RWPE2 (cell line): ENCODE measurements at places on chromosomes 13 and 19.

DNA sequence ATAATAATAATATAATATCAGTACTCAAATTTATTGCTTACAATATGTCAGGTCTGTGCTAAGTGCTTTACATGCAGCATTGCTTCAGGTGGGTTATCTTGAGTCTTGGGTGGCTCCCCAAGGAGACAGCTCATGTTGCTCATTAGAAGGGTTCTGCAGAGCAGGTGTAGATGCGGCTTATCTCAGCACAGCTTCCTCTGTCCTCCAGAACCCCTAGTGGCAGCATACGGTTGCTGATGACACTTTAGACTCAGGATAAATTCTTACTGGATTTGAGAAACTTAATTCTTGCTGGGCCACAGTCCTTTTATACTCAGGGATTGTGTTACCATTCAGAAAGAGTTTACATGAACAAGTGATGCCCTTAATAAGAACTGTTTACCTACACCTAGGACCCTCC lies 8.9 kb downstream of the COG3 start:
- no peak for DNase-seq

DNA sequence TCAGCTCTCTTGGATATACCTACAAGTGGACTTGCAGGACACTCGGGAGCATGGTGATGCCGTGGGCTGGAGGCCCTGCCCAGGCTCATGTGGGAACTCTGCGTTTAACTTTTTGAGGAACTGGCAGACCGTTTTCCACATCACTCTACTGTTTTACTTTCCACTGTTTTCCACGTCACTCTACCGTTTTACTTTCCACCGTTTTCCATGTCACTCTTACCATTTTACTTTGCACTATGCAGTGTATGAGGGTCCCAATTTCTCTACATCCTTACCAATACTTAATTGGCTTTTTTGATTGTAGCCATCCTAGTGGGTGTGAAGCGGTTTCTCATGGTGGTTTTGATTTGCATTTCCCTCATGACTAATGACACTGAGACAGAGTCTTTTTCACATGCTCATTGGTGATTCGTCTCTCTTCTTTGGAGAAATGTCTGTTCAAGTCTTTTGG lies 40.5 kb downstream of the GATAD2A start:
- DNase-seq = no peak

- DNase-seq = no peak
Observed at GRCh38 chr13:30346153-30346788, 38.9 kb upstream of the KATNAL1 start.

DNA sequence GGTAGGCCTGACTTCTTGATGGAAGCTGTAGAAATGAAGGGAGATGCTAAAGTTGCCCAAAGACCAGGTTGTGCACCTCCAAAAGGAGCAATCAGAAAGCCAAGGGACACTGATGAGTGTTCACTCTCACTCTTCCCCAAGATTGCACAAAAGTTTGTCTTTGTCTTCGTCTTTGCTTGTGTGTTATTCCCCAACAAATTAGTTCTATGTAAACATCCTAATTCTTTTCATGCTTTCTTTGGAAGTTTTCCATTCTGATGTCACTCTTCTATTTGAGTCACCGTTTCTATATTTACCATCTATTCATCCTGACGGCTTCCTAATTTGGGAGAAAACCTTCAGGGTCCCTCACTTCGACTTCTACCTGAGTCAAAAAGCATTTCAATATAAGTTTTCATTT lies 3.7 kb upstream of the TMEM272 start:
- DNase-seq = no peak

GRCh38 chr13:25371875-25372283 lies at the start of gene ATP8A2:
Gene ATP8A2 (plus strand): TSS chr13:25371974. CDS start chr13:25372213, 239 bp downstream.
- DNase-seq = no peak

GRCh38 chr13:110680852-110681251 lies 25.1 kb downstream of the CARS2 start:
- no peak for DNase-seq

DNA sequence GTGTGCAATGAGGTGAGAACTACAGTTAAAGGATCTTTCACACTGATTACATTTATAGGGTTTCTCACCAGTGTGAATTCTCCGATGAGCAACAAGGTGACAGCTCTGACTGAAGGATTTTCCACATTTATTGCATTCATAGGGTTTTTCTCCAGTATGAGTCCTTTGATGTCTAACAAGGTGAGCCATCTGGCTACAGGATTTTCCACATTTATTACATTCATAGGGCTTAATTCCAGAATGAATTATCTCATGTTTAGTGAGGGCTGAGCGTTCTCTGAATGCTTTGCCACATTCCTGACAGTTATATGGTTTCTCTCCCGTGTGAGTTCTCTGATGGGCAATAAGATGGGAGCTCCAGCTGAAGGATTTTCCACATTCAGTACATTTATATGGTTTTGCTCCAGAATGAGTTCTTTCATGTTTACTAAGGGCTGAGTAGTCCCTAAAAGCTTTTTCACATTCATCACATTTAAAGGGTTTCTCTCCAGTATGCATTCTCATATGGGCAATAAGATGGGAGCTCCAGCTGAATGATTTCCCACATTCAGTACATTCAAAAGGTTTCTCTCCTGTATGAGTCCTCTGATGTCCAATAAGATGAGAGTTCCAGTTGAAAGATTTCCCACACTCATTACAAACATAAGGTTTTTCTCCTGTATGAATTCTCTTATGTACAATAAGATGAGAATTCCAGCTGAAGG lies 4.4 kb upstream of the C19orf18 start:
- no peak for DNase-seq

DNA sequence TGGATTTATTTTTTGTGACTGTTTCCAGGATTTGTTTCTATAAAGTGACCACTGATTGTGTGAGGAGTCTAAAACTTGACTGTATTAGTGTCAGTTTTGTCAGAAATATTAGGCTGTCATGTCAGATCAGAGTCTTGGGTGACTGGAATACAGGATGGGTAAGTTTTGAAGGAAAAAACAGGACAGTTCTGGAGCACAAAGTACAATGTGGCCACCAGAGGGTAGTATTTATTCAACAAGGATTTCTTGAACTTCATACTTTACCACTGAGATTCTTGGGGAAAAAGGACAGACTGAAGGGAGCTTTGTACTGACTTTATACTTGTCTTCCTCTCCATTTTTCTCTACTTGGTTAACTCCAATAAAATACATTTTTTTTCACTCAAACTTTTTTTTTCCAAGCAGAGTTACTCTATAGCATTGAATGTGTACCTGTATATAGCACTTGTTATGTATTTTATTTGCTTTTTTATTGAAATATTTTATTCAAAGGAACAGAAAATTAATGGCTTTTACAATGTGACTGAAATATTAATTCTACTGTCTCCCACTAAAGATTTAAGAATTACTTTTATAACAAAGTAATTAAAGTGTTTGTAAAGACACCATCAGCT lies 51.1 kb downstream of the LMO7 start:
- DNase-seq = no peak

DNA sequence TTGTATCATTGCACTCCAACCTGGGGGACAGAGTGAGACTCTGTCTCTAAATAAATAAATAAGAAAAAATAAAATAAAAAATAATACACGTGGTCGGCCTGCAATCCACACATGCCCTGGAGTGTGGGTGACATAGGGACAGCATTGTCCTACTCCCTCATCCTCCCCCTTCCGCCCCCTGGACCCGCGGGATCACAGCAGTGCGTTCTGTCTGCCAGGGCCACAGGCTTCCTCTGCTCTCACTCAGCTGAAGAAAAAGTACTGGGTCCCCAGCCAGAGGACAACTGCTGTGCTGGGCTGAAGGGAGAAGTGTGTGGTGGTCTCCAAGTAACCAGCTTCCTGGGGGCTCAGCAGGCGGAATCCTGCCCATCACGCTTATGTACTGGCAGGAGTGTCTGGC lies 6.3 kb downstream of the BCAT2 start:
- DNase-seq = no peak

GRCh38 chr19:10408511-10409283 lies 5.4 kb upstream of the CDC37 start:
- no peak for DNase-seq

GRCh38 chr19:16113727-16114126 lies 2.0 kb downstream of the RAB8A start:
- no peak for DNase-seq

DNA sequence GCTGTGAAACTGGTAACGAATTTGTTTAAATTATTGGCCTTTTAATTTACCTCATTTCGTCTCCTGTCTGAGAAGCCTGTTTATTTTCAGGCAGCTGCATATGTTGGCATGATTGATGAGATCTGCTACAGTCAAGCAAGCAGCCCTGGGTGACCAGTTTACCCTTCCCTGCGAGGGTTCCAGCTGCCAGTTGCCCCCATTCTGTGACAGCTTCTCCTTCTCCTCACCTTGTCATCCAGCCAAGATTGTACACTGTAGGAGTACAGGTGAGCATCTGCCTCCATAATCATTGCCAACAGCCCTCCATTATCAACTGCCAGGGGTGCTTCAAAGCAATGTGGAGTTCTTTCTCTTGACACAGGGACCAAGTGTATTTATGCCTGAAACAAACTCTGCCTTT lies 1979.9 kb upstream of the PRR20A start:
- no peak for DNase-seq

DNA sequence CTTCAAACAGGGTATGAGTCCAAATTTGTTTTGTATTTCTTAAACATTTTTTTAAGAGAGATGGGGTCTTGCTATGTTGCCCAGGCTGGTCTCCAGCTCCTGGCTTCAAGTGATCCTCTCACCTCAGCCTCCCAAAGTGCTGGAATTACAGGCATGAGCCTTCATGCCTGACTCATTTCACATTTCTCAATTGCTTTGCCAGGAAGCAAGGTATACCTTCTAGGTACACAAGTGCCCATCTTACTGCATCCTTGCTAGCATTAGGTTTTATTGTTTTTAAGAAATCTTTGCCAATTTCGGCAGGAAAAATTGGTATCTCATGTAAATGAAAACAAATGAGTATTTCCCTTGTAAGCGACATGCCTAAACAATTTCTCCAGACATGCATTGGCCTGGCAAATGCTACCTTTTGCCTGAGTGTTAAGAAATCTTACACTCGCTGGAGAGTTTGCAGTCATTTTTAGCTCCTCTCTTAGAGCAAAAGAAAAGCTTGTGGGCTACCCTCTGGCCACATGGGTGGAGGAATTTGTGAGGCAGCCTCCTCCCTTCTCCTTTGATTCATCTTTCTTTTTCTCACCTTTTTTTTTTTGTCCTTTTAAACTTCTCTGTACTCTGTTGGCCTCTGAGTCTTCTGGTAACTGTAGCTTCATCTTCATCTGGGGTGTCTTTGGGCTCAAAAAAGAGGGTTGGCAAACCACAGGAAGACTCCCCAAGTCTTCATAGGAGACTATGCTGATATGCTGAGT lies 33.0 kb downstream of the ACTL9 start:
- DNase-seq = no peak

- no peak for DNase-seq
Observed at GRCh38 chr13:45102136-45102507, 18.2 kb upstream of the GTF2F2 start.

GRCh38 chr13:113974304-113975281 lies 717 bp upstream of the C13orf46 start:
- DNase-seq = peak; percentile 54

GRCh38 chr13:20049558-20050473 lies 91.3 kb downstream of the ZMYM2 start:
- no peak for DNase-seq

DNA sequence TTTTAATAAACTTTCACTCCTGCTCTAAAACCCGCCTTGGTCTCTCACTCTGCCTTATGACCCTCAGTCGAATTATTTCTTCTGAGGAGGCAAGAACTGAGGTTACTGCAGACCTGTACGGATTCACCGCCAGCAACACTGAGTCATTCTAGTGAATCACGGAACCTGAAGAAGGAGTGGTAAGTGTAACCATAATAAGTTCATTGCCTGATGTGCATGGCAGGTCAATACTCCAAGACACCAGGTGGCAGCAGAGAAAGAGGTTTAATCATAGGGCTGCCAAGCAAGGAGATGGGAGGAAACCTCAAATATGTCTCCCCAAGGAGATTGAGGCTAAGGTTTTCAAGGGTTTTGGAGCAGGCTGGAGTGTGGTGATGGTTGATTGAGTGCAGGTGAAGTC lies 204.3 kb upstream of the IPO5 start:
- DNase-seq = no peak

- DNase-seq = no peak
Observed at GRCh38 chr13:73849292-73849691, 284.9 kb downstream of the KLF12 start.

DNA sequence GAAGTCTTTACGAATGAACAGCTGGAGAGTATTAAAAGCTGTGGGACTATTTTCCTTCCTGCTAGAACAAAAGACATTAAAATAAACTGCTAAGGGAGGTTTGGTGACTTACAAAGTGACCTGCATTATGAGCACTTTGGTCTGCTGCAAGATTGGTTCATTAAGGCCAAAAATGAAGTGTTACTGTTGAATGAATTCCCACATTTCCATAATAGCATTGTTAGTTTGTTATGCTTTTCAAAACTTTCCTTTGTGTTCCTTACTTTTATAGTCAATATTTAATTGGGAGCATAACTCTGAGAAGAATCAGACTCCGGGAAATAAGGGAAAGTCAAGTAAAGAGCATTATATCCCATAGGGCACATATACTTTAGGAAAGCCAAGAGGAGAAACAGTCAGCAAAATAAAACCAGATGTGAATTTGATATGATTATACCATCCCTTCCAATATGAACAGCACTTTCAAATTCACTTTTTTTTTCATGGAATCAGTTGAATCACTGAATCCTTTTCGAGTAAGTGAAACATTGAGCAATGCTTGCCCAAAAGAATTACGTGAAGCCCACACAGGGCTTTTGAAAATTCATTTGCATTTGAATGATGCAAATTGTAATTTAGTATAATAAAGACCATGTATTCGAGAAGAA lies 112.6 kb downstream of the KCTD12 start:
- DNase-seq = no peak
